Activated CD4-positive, alpha-beta memory T cell treated with anti-CD3 and anti-CD28 coated beads, Interleukin-2, amount 10 ng/mL, durations not matched to agents 7 days and 5 days (primary cell): ENCODE measurements at places on chromosomes 7 and 10. TPM values are rescaled to one million over a fixed set of nuclear protein-coding genes. Genes with fewer than 3 reads are reported as not detected.

DNA sequence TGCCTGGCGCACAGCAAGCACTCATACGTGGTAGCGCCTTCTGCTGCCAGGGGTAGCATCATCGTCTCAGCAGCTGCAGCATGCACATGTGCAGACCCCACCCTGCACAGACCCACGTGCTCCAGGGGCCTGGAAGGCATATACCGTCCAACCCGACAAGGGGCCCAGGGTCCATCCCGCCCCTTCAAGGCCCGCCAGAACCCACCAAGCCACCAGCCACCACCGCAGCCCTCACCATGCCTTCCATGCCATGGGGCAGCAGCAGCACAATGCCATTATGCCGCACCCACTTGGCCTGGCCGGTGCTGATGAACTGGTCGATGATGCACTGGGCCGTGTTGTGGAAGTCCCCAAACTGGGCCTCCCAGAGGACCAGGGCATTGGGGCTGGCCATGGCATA is 22.7 kb downstream of the OGDHL start:
- H3K36me3 ChIP-seq = no peaks in the 10 kb centered on the region
- H3K4me1 ChIP-seq = no peaks in the 10 kb centered on the region
- no peak overlapping the region for H3K4me3 ChIP-seq
- H3K27me3 ChIP-seq = no peaks in the 10 kb centered on the region

- H3K4me1 ChIP-seq = no peaks in the 10 kb centered on the region
- no peak overlapping the region for H3K27ac ChIP-seq
- H3K36me3 ChIP-seq = no peaks in the 10 kb centered on the region
- H3K27me3 ChIP-seq = no peaks in the 10 kb centered on the region
Observed at GRCh38 chr10:124210263-124210662, 116.9 kb upstream of the CHST15 start.

- H3K4me1 ChIP-seq = no peaks in the 10 kb centered on the region
- no peaks in the 10 kb centered on the region for H3K27me3 ChIP-seq
- H3K27ac ChIP-seq = no peak overlapping the region
Observed at GRCh38 chr10:84783386-84783785, 455.0 kb downstream of the CCSER2 start.

GRCh38 chr10:18205098-18205834 is 65.0 kb downstream of the CACNB2 start:
- no peak overlapping the region for H3K4me3 ChIP-seq
- no peaks in the 10 kb centered on the region for H3K27me3 ChIP-seq
- no peaks in the 10 kb centered on the region for H3K36me3 ChIP-seq
- peaks cover 2% of the 10 kb centered on the region for H3K4me1 ChIP-seq
- H3K27ac ChIP-seq = no peak overlapping the region
- no peak for DNase-seq

- H3K27ac ChIP-seq = no peak overlapping the region
- H3K4me1 ChIP-seq = peaks cover 46% of the 10 kb centered on the region
- H3K4me3 ChIP-seq = no peak overlapping the region
- peaks cover 73% of the 10 kb centered on the region for H3K36me3 ChIP-seq
- DNase-seq = no peak
Observed at GRCh38 chr10:102157224-102157623, 5.0 kb downstream of the NOLC1 start.

IL15RA gene
- 22.1 TPM for total RNA-seq

DNA sequence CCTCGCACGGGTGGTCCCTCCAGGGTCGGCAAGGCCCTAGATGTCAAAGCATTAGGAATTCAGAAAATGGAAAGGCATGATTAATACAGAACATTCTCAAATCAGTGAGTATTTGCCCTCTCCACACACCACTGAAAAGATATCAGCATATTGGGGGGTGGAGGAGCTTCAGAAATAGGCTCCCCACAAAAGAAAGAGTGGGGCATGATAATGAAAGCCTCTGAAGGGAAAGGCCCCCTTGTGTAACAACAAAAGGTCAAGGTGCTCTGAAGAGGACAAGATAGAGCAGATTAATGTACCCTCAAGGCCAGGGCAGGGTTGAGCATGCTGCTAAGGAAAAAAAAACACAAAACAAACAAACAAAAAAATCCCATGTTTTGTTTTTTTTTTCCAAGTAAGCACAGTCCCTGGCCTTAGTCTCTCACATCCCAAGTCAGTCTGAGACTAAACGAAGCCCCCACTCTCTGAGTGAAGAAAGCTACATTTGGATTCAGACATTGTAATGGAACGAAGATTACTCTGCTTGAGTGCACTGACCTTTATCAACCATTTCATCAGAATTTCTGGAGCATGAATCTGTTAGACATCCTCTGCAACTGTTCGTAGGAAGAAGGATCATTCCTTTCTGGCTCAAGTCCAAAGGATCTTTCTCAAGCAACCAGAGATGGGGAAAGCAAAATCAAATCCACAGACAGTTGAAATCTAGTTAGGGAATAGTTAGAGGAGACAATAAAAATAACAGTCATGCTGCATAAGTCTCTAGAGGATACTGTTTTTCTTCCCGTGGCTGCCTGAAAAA is 27.4 kb upstream of the DGKI start:
- H3K36me3 ChIP-seq = peaks cover 41% of the 10 kb centered on the region
- DNase-seq = no peak
- no peak overlapping the region for H3K27ac ChIP-seq
- H3K4me3 ChIP-seq = no peak overlapping the region
- no peaks in the 10 kb centered on the region for H3K27me3 ChIP-seq
- H3K4me1 ChIP-seq = peaks cover 8% of the 10 kb centered on the region

TLX1 gene
- not detected for total RNA-seq

- no peak overlapping the region for H3K27ac ChIP-seq
- no peaks in the 10 kb centered on the region for H3K27me3 ChIP-seq
- peaks cover 6% of the 10 kb centered on the region for H3K4me1 ChIP-seq
- H3K4me3 ChIP-seq = no peak overlapping the region
- H3K36me3 ChIP-seq = peaks cover 16% of the 10 kb centered on the region
Observed at GRCh38 chr10:87550741-87551140, 46.0 kb downstream of the MINPP1 start.

GRCh38 chr7:30304177-30304884 is 19.9 kb downstream of the ZNRF2 start:
- no peak overlapping the region for H3K4me3 ChIP-seq
- no peak overlapping the region for H3K27ac ChIP-seq
- DNase-seq = no peak
- H3K27me3 ChIP-seq = no peaks in the 10 kb centered on the region
